Naive B cell (primary cell): ENCODE measurements at places on chromosomes 11 and 22.

DNA sequence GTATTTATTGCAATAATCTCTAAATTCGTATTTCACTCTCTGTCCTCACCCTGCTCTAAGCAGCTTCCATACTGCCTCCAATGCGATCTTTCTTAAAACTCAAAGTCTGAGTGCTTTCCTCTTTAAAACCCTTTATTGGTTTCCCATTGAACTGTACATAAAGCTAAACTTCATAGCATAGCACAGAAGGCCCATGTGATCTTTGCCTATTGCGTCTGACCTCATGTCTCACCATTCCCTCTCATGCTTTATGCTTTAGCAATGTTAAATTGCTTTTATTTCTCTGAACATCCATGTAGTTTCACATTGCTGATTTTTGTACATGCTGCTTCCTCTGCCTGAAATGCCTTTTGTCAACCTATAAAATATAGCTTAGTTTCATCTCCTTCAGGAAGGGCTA lies 28.4 kb downstream of the ZDHHC13 start:
- H3K36me3 ChIP-seq = peaks cover 18% of the 10 kb centered on the region
- no peaks in the 10 kb centered on the region for H3K4me1 ChIP-seq

- H3K36me3 ChIP-seq = peaks cover 8% of the 10 kb centered on the region
- no peak overlapping the region for H3K27ac ChIP-seq
Observed at GRCh38 chr11:61783717-61784505, 8.5 kb downstream of the TMEM258 start.

DNA sequence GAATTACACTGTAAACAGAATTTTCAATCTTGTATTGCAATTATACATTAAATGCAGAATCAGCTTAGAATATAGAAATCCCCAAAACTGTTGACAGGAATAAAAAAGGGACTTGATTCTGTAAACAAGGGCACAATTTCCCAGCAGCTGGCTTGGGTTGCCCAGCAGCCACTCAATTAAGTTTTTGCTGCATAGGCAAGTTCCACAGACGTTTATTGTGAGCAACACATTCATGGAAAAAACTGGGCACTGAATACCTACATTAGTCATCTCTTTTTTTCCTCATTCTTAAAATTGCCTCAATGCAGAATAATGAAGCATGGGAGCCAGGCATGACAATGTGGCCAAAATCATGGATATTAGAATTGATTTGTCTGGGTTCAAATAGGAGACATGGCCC lies 421.8 kb upstream of the ANO5 start:
- no peaks in the 10 kb centered on the region for H3K36me3 ChIP-seq
- H3K27ac ChIP-seq = no peak overlapping the region
- no peaks in the 10 kb centered on the region for H3K4me1 ChIP-seq
- no peaks in the 10 kb centered on the region for H3K27me3 ChIP-seq
- no peak for DNase-seq

DNA sequence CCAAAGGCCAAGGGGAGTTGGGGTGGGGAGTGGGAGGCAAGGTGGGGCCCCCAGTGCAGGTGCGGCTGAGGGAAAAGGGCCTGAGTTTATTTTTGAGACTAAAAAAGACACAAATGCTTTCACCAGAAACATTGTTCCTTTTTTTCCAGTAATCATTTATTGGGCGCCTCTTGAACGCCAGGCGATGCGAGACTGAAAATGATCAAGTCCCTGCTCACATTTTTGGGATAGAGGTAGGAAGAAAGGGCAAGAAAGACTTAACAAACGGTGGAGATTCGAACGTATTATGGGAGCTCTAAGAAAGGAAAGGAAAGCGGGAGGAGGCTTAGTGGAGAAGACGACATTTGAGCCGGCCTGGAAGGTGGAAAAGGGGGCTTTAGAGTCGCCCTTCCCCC lies 796 bp upstream of the SF3B2 start:
- H3K4me3 ChIP-seq = peak overlapping the region; percentile 96
- H3K4me1 ChIP-seq = peaks cover 36% of the 10 kb centered on the region
- H3K27me3 ChIP-seq = peaks cover 8% of the 10 kb centered on the region
- peak overlapping the region; percentile 96 for H3K27ac ChIP-seq
- no peaks in the 10 kb centered on the region for H3K36me3 ChIP-seq

DNA sequence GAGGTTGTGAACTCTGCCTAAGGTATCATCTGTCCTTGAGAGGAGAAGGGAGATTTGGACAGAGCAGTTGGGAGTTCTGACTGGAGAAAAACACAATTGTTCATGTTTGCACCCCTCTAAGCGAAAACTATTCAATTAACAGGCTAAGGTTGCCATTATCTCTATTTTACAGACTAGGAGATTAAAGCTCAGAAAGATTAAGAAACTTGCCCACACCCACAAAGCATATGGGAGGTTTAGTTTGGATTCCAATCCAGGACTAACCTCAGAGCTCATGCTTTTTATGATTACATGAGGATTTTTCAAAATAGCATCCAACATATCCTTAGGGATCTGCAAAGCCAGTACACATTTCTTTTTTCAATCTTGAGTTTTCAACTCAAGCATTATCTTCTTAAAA lies 22.0 kb downstream of the GAB2 start:
- no peaks in the 10 kb centered on the region for H3K36me3 ChIP-seq
- no peak overlapping the region for H3K4me3 ChIP-seq
- no peaks in the 10 kb centered on the region for H3K27me3 ChIP-seq
- DNase-seq = no peak
- H3K4me1 ChIP-seq = peaks cover 14% of the 10 kb centered on the region
- no peak overlapping the region for H3K27ac ChIP-seq

DNA sequence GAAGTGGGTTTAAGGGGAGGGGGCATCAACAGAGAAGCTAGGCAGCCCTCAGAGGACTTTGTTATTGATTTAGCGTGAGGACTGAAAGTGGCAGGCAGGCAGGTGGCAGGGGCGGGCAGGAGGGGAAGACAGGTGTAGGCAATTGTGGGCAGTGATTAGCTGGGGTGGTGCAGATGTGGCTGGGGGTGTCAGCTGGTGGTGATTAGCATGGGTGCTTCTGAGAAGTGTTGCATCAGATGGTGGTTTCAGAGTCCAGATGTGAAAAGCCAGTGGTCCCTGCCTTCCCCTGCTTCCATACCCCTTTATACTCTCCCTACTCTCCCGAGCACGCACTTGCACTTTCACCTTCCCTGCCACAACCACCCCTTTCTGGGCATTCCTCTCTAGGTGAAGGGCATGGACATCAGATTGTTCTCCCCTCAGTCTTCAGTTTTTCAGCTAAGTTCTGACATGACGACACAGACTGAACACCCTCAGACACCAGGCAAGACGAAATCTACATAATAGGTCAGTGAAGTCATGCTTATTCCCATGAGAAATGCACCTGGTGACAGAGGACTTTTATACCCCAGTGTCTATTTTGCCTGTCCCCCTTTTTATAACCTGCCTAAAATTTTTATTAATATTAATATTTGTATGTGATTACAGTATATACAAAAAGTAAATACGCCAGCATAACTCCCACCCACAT lies 435.7 kb upstream of the CADM1 start:
- H3K36me3 ChIP-seq = no peaks in the 10 kb centered on the region
- no peaks in the 10 kb centered on the region for H3K4me1 ChIP-seq
- H3K27me3 ChIP-seq = peaks cover 6% of the 10 kb centered on the region
- no peak overlapping the region for H3K27ac ChIP-seq
- H3K4me3 ChIP-seq = no peak overlapping the region

DNA sequence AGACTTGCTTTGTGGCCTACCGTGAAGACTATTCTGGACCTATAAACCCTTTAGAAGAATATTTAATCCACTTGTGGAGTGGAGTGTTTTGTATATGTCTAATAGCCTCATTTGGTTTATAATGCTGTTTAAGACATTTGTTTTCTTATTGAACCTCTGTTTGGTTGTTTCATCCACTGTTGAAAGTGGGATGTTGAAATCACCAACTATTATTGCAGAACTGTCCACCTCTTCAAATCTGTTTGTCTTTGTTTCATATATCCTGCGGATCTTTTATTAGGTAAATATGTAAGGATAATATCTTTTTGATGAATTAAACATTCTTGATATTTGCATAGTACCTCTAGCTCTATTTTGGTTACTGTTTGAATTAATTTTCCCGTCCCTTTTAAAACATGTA lies 49.1 kb downstream of the XKR3 start:
- H3K36me3 ChIP-seq = no peaks in the 10 kb centered on the region
- no peaks in the 10 kb centered on the region for H3K4me1 ChIP-seq
- no peak overlapping the region for H3K27ac ChIP-seq
- H3K27me3 ChIP-seq = no peaks in the 10 kb centered on the region

DNA sequence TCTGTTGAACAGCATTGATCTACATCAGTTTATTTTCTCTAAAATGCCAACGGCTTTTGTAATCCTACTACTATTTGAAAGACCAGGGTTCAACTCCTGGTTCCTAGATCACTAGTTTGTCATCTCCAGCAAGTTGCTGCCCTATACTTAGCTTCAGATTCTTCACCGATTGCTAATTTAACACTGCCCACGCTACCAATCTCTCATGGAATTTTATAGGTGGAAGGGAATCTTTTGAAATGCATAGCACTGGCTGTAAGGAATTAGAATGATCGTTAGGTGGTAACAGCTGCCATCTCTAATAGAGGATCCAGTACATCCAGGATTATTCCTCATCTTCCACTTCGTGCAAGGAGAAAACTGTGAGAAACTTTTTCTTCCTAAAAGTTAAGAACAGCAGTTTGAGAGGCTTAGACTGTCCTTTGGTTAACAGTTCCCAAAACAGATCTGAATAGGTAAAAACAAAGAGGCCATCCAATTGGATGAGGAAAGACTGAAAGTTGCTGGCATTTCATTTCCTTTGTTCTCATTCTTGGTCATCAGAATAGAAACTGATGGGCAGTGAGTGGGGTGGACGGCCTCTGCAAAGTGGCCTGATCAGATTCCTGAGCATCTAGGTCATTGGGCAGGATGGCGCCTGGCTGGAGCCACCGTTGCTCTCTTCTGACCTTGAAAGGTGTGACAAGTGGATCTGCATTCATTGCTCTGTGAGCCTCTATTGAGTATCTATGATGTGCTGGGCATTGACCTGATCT lies 236.3 kb upstream of the SORL1-AS1 start:
- no peak overlapping the region for H3K27ac ChIP-seq
- no peaks in the 10 kb centered on the region for H3K4me1 ChIP-seq
- no peak overlapping the region for H3K4me3 ChIP-seq
- no peak for DNase-seq
- H3K27me3 ChIP-seq = peaks cover 33% of the 10 kb centered on the region
- H3K36me3 ChIP-seq = no peaks in the 10 kb centered on the region

- no peak overlapping the region for H3K4me3 ChIP-seq
- H3K27me3 ChIP-seq = no peaks in the 10 kb centered on the region
- H3K27ac ChIP-seq = no peak overlapping the region
- peaks cover 36% of the 10 kb centered on the region for H3K4me1 ChIP-seq
Observed at GRCh38 chr11:18313965-18314763, 7.8 kb downstream of the HPS5 start.
